ENCODE measurements at places on chromosomes 6 and 20.

GRCh38 chr6:19477563-19477962, 359.6 kb upstream of the ID4 start:
- DNase-seq: no peak

DNA sequence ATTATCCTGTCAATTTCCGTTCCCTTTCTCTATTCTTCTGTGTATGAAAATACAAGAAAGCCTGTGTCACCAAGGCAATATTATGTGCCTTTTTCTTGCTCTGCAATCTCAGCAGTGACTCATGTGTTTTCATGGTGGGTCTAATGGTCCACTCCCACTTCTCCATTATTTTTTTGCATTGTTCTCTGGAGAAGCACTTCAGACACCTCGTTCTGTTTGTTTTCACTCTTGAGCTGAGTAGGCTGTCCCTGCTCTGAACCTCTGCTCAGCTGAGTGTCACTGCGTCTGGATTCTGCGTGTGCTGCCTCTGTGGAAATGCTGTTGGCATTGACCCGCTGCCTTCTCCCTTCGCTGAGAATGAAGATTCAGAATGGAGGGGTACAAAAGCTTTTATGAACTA, 230.6 kb downstream of the TMEM242 start:
- DNase-seq: no peak

DNA sequence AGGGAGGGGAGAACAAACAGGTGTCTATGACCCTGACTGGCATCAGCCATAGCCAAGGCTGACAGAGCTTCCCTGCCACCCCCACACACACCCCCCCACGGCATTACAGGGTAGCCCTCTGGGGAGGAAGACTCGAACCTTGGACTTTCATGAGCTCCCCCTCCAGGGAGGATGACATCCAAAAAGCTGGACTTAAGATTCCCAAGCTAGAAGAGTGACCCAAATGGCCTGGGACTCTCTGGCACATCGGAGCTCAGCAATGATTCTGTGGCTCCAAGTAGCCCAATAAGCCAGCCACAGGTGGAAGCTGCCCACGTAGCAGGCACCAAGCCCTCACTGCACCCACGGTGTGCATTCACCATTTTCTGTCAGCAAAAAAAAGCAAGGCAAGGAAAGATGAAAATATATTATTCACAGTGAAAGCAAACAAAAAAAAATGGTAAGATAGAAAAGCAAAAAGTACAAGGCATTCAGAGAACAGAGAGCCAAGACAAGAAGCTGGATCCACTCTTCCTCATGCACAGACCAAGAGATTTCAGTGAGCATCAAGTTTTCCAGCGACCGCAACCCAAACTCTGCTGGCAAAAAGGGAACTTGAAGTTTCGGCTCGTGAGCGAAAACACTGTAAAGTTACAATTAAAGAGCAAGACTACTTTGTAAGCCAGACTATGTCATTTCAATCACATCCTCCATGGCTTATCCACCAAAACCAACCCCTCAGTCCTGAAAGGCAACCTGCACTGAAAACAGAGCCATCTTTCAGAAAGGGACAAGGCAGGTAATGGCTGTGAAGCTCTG, 10.9 kb downstream of the JAG1 start:
- no peak for DNase-seq

DNA sequence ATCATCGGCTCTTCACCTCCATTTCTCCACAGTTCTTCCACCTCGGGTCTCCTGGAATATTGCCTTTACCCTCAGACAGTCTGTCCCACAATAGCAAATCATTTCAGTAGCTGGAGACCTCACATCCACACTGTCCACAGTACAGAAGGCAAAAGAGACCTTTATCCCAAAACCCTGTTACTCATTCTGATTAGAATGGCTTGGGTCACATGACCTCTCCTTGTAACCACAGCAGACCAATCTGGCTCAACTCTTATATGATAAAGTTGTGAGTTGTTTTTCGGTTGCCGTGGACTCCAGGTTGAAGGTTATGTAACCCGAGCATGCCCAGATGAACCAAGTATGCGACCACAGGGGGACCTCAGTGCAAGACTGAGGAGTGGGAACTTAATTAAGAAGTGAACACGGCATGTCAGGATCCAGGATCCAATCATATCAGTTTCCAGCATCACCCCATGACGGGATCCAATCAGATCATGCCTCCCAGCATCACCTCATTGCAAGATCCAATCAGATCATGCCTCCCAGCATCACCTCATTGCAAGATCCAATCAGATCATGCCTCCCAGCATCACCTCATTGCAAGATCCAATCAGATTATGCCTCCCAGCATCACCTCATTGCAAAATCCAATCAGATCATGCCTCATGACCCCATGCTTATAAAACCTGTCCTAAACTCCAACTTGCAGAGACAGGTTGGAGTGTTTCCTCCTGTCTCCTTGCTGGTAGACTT, 68.7 kb downstream of the LY86 start:
- no peak for DNase-seq

DNA sequence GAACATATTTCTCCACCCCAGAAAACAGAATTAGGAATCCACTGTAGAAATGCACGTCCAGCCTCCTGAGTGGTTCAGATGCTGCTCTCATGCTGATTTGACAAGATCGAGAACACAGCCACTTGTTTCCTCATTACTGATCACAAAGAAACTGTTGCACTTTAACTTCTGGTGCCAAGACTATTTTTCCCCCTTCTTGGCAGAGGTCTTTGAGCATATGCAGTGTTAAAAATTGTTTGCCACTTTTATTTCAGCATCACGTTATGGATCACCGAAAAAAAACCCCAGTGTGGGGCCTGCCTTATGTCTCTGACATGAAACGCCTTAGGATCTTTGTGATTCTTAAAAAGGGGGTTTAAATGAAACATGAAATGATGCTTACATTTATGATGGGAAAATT, 1066.9 kb downstream of the KIF16B start:
- no peak for DNase-seq

DNA sequence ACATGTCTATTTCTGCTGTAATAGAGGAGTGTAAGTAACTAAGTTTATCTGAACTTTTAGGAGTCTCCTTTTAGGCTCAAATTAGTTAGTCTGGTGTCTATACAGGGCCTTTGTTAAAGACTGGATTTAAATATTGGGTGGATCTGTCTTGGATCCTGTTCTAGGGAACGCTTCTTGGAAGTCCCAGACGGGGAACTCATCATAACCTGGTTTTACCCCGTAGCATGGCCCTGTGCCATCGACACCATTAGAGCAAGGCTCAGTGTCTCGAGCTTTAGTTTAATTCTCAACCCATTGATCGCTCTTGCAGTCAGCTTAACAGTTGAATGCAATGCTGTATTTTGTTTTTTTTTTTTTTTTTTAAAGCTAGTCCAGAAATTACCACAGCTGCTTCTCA, 89.9 kb downstream of the CARMIL1 start:
- no peak for DNase-seq

GRCh38 chr6:45148278-45148677, 179.9 kb upstream of the RUNX2 start:
- DNase-seq: no peak

- no peak for DNase-seq
Observed at GRCh38 chr20:10579942-10580341, 93.9 kb downstream of the JAG1 start.

DNA sequence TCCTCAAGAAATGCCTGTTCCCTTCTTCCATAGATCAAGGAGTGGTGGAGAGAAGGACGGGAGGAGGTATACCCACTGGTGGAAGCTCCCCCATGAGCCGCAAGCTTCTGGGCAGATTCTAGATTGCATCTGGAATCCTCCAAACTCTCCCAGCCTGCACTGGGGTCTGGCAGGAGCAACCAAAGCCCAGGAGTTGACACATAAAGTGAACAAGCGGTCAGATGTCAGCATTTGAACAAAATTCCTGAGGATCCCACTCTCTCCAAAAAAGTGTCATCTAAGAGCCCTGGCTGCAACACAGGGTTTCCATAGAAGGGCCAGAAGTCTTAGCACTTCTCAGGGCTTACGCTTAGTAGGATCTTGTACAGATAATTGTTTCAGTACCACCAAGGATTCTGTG, 88.2 kb downstream of the KCNB1 start:
- DNase-seq: no peak

DNA sequence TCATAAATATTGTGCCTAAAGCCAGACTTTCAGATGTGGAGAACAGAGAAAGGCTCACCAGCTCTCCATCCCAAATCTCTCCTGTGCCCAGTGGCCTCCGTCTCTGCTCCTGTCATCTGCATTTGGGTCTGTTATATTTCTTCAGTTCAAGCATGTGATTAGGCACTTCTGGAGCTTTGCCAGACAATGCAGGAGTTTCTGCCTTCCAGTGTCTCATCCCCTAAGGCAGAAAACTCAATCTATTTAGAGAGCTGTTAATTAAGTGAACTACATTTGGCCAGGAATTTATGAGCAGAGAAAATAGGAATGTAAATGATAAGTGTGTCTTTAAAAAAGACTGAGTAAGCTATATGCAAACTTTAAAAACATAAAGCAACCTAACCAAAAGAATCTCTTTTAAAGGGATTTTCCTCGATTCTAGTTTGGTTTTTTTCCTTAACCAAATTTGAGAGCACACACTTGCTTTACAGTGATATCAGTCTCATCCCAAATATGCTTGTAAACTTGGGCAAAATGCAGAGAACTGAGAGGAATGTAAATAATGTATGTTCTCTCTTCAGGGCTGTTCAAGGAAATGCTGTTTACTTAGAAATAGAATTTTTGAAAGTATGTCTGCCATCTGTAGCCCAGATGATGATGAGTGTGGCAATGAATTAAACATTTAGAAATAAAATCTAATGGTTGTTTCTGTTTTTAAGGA, 113.9 kb downstream of the ELOVL4 start:
- no peak for DNase-seq

DNA sequence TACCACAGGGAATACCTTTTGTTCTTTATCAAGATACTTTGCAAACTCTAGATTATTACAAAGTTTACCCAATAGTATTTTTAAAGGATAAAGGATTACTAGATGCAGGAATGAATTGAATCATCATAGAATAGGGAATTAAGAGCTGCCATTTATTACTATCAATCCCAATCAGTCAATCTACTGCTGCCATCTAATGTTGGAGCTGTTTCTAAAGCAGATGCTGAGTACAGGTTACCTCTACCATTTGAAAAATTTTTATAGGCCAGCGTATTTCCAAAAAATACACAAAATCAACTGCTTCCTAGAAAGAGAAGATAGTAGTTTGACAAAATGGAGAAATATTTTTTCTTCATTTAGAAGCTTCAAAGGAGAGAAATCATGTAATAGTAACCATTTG, 520.4 kb downstream of the ADGRB3 start:
- no peak for DNase-seq

DNA sequence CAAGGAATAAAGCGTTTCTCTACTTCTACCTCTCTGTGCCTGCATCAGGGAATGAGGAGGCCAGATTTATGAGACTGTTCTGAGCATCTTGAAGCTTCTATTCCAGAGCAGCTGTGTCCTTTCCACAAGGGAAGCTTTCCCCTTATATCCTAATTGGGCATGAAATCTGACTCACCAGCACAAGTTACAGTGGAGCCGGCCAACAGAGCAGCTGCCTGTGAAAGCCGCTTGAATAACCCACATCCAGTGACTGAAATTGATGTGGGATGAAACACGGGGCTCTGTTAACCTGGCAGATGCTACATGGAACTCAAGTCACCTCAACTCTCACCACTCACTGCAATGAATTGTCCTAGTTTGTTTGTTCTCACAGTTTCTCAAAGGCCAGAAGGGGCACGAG, 400.3 kb downstream of the TFAP2A start:
- no peak for DNase-seq

- peak; percentile 35 for DNase-seq
Observed at GRCh38 chr6:28981431-28981832, 23.7 kb downstream of the ZNF311 start.

DNA sequence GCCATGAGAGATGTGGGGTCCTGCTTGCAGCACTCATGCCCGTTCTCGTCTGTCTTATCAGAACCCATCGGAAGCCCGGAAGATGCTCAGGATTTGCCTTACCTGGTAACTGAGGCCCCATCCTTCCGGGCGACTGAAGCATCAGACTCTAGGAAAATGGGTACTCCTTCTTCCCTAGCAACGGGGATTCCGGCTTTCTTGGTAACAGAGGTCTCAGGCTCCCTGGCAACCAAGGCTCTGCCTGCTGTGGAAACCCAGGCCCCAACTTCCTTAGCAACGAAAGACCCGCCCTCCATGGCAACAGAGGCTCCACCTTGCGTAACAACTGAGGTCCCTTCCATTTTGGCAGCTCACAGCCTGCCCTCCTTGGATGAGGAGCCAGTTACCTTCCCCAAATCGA, 8.3 kb downstream of the PI16 start:
- peak; percentile 35 for DNase-seq

- DNase-seq: no peak
Observed at GRCh38 chr6:35298625-35299140, 1.1 kb downstream of the DEF6 start.

DNA sequence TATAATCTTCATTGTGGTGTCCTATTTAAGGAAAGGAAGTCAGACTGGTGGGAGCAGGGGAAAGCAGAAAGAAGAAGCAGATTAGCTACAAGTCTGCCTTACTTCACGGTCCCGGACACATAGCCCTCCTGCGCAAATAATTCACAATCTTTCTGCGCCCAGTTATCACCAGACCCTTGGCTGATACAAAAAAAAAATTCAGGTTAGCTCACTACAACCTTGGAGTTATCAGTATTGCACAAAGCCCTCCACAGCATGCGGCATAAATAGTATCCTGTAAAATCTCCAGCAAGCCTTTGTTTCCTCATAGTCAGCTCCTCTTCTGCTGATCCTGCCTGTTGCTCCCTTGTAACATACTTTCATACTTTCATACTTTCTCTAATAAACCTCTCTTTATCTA, 148.6 kb upstream of the FUT9 start:
- no peak for DNase-seq

DNA sequence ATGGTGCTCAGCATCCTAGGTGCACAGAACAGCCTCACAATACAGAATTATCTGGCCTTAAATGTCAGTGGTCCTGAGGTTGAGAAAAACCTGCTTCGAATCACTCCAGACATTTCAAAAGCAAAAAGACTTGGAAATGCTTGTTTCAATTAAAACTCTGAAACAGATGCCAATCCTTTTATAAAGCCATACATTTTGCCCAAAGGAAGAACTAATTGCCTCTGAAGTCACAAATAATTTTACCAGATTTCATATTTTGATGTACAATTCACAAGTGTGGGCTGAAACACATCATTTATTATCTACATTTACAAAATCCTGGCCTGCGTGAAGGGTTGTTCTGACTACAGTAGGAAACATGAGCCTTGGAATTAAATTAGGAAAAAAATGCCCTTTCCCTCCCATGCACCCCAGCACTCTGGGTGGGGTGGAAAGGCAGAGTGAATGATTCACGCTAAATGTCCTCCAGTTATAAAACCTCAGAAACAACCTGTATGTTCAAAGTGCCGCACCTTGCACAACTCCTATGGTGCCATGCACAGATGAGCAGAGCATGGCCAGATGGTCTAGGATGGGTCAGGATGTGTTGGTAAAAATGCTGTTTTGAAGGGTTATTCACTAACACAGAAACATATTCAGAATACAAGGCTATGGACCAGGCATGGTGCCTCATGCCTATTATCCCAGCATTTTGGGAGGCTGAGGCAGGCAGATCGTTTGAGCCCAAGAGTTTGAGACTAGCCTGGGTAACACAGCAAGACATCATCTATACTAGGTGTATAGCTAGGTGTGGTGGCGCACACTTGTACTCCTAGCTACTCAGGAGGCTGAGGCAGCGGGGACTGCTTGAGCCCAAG, 87.0 kb downstream of the ZMYND8 start:
- no peak for DNase-seq

- DNase-seq: no peak
Observed at GRCh38 chr6:328136-328670, 35.9 kb downstream of the DUSP22 start.

GRCh38 chr6:41302638-41303037, 16.2 kb upstream of the TREM1 start:
- DNase-seq: no peak

All from activated CD8-positive, alpha-beta memory T cell treated with anti-CD3 and anti-CD28 coated beads for 4 hours (primary cell).